ENCODE measurements at places on chromosomes 2 and 18. TPM values are rescaled to one million over a fixed set of nuclear protein-coding genes. Genes with fewer than 3 reads are reported as not detected.

The RBMS1 gene
- 69.3 TPM for total RNA-seq

The SNORC gene
- total RNA-seq, result 0.44 TPM

The ANKRD30BL gene
- not detected for total RNA-seq

The GRB14 gene
- total RNA-seq, result not detected

The SCN7A gene
- total RNA-seq, result not detected

The CCDC142 gene
- 13.6 TPM for total RNA-seq

The SNED1 gene
- 32.4 TPM for total RNA-seq

The MC5R gene
- not detected for total RNA-seq

The LCT gene
- not detected for total RNA-seq

The RAB6C gene
- total RNA-seq, result not detected

The ASIC4 gene
- total RNA-seq, result 0.14 TPM

DNA sequence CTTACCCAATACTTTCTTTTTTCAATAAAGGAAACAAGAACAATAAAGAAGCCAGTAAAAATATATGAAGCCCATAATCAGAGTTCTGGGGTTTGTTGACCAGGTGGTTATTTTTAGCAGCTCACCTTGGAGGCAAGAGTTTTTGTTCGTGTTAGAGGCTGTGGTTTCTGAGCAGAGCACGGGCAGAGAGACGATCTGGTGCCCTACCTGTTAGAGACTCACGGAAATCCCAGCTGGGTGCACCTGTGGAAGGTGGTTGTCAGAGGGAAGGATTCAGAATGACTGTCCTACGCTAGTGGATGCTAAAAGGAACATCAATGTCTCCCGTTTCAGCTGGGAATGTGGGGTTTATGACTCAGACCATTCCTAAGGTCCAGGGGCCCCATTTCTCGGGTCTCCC lies 87.6 kb downstream of the NRP2 start:
- no peak for DNase-seq

DNA sequence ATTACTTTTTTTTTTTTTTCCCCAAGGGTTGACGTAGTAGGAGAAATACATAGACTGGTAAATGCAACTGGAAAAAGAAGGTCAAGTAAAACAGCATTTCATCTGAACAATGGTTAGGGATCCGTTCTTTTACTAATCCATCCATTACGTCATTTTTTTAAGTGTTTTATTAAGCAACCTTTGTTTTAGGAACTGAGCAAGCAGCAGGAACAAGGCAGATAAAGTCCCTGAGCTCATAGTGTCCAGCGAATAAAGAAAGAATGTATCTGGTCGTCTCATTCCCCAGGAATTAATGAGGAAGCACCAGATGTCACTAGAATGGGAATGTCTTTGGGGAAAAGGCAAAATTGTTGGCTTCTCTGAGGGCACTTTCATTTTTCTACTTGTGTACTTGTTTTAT lies 842.4 kb downstream of the TDRD15 start:
- no peak for DNase-seq

- DNase-seq, result no peak
These were observed 289.6 kb downstream of the CYP26B1 start for GRCh38 chr2:71858071-71858470.

DNA sequence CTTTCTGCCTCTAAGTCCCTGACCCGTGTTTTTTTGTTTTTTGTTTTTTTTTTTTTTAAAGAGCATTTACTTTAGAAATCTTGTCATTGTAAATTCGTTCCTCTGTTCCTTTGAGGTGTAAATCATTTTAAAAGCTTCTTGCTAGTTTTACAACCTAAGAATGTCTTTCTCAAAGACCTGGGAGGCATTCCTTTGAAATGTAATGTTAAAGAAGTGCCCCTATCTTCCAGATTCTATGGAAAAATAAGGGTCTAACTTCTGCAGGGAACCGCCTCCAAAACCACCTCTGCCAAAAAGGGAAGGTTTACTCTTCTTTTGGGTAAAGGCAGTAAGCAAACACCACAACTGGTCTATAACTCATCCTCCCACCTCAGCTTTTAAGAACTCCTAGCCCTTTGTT lies 259.6 kb upstream of the ZNF804A start:
- DNase-seq, result no peak

- DNase-seq, result no peak
These were observed 53.6 kb downstream of the GALNT1 start for GRCh38 chr18:35635170-35635569.

DNA sequence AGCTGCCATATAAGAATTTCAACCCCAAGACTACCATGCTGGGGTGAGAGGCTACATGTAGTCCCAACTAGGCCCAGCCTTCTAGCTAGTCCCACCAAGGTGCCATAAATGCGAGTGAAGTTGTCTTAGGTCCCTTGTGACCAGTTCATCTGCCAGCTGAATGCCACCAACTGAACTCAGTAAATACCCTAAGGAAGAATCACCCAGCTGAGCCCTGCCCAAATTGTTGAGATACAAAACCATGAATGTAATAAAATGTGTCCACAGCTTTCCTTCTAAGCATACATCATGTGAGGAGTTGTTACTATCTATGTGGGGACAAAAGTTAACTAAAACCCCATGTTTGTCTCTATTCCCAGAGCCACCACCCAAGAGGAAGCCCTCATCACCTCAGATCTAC lies 70.3 kb downstream of the THADA start:
- DNase-seq, result no peak

DNA sequence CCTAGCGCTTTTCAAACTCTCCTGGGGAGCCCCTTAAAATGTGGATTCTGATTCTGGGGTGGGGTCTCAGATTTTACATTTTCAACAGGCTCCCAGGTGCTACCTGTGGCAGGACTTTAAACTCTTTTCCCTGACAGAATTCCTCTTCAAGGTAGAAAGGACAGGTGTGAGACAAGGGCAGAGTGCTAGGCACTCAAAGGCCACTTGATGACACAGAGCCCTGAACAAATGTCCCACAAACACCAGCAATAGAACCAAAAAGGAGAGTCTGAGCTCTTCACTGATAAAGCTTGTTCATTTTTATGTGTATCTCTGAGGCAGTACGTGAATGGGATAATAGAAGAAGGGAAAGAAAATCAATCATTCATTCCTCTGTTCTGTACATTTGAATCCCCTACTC lies 77.7 kb upstream of the PELI1 start:
- DNase-seq, result no peak

DNA sequence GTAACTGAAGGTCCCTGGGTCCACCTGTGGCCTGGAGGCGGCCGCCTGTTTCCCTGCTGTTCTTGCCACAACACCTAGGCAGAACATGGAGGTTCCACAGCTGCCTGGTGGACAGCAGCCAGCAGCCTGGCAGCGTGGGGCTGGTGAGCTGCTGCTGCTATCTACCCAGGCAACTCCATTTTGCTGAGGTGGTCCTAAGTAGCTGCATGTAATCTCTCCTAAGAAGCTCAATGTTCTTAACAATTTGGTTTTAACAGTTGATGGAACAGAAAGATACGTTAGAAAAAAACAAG lies 66.7 kb downstream of the NDUFA10 start:
- no peak for DNase-seq

DNA sequence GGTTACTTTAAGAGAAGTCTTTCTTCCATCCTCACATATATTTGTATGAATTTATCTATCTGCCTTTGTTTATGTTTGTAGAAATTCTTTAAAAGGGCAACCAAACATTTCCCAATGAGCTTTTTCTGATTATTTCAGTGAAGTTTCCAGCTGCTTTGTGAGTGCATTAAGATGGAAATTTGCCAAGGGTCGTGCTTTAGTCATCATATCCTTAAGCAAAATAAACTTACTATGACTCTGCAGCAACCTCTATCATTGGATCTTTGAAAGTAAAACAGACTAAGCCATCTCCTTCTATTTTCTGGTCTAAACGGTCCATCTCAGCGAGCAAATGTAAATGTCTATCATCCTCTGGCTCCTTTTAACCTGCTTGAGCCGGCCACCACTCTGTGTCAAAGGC lies 489.3 kb downstream of the SOX11 start:
- no peak for DNase-seq

DNA sequence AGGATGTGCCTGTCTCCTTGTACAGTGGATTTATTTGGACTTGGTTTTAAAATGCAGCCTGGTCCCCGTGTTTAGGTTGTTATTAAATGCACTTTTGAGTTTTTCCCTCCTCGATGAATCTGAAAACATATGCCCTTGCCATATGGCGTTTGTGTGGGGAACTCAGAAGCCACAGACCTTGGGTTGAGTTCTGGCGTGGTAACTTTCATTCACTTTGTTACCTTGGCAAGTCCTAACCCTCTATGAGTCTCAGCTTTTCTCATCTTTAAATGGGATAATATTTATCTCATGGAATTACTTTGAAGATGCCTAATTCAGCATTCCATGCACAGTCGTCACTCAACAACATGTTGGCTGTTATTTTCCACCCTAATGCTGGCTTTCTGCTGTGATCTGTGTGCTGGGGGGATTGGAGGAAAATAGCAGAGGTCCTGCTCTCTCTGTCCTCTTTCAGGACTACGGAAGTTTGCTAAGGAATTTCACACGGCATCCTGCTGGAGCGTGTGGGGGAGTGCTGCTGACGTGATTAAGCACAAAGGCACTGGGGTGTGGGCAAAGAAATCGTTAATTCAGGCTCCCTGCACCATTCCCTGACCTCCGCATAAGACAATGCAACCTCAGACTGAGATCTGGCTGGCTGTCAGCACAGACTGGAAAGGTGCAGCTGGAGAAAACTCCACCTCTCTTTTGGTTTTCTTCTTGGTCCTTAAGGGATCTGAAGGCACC lies 61.7 kb downstream of the LDLRAD4 start:
- DNase-seq, result no peak

DNA sequence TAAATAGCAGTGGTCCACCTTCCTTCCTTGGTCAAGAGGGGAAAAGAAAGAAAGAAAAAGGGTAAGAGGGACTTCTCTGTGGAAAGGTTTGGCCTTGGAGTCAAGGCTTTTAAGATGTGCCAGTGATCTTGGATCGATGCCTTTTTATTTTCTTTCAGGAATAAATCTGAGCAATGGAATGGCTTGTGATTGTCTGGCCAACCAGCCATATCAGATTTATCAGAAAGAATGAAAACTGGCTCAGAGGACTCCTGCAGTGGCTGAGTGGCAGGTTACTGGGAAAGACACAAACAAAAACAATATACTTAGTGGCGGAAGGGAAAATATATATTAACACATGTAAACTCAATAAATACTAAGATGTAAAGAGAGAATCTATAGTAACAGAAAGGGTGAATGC lies 4.3 kb downstream of the ERBB4 start:
- no peak for DNase-seq

- DNase-seq, result no peak
These were observed 356.1 kb upstream of the ZC3H15 start for GRCh38 chr2:186129767-186130581.

- no peak for DNase-seq
These were observed 14.5 kb upstream of the FOSL2 start for GRCh38 chr2:28377984-28378678.

DNA sequence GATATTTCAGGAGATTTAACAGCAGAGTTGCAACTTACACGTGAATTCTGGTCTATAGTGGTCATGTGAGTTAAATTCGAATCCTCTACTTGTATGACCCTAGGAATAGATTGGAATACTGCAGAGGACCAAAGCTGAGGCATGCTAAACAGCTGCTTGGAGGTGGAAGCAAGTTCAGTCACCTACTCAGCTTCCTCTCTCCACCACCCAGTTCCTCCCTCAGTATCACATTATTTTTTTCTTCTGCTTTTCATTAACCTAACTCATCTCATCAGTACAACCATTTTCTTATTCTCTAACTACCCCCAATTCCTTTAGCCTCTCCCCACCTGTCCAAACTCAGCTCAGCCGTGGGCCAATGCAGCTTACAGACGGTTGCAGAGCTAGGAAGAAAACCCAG lies 385.5 kb downstream of the SETBP1 start:
- no peak for DNase-seq

DNA sequence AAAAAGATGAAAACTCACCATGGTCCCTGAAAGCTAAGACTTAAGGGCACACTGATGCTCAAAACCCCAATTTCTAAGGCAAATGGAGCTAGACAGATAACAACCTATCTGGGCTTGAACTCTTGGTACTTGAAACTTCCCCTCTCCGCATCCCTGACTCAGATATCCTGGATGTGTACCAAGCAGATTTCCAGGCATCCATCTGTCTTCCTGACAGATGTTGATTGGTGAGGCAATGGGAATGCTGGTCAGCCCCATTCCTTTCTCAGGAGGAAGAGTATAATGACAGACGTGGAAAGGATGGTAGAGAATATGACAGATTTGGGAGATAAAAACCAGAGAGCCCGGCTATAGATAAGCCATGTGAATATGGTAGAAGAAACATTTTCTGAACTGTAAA lies 69.2 kb downstream of the ADD2 start:
- no peak for DNase-seq

DNA sequence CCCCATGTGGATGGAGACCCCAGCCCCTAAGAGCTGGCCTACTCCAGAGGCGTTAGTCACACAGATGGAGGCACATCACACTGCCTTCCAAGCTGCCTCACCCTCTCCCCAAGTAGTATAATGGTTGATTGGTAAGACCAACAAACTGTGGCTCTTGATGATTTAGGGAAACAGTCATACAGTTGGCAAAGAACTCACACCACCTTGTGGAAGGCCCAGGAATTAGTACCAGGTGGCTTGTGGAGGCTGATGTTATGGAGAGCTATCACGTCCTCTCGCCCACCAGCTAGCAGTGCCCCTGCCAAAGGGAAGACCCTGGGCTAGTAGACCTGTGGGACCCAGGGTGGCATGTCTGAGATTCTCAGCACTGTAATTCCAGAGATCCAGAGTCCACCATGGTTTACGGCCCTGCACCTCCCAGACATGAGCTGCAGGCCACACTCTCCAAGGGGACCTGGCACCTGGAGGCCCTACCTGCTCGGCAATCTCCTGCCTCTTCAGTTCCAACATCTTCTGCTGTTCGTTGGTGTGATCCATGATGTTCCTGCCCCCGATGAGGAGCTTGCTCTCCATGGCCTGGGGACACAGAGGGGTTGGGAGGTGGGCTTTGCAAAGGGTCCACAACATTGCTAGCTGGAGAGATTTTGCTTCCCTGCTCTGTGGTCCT lies 26.3 kb downstream of the KIF3C start:
- DNase-seq, result no peak

GRCh38 chr2:55403256-55403998 lies 16.2 kb downstream of the CCDC88A start:
- DNase-seq, result no peak

DNA sequence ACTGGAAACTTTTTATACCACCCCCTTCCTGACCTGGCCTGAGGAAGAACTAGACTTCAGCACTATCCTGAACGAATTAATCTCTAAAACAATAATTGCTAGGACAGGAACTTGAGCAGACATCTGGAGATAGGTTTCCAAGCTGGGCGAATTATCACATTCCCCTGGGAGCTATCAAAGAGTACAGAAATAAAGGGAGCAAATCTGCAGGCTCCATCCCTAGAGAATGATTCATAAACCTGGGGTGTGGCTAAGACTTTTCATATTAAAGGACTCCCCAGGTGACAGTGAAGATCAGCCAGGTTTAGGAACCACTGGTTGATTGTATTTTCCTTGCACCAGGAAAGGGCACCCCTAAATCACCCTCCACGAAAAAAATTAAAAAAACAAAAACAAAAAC lies 105.6 kb upstream of the NOL4 start:
- DNase-seq, result no peak

- no peak for DNase-seq
These were observed 136.7 kb downstream of the MEMO1 start for GRCh38 chr2:31874071-31874470.

- DNase-seq, result no peak
These were observed 45.9 kb upstream of the ASB1 start for GRCh38 chr2:238380785-238381184.

- DNase-seq, result no peak
These were observed 233.7 kb upstream of the CXCR4 start for GRCh38 chr2:136351684-136352083.

- no peak for DNase-seq
These were observed 114.1 kb upstream of the FIGN start for GRCh38 chr2:163849756-163850435.

All from CD8-positive, alpha-beta T cell (primary cell).